ENCODE measurements at places on chromosomes 11 and 22. TPM values are rescaled to one million over a fixed set of nuclear protein-coding genes. Genes with fewer than 3 reads are reported as not detected.

DBX1 gene
- not detected for total RNA-seq

KIF18A gene
- total RNA-seq, result 27.5 TPM

LYVE1 gene
- not detected for total RNA-seq

ACER3 gene
- 8.3 TPM for total RNA-seq

TST gene
- 30.8 TPM for total RNA-seq

CBLIF gene
- total RNA-seq, result not detected

SLC22A8 gene
- not detected for total RNA-seq

SGSM1 gene
- total RNA-seq, result not detected

FSHB gene
- total RNA-seq, result not detected

KDM4E gene
- not detected for total RNA-seq

SCARF2 gene
- 9.5 TPM for total RNA-seq

MAJIN gene
- total RNA-seq, result not detected

PGA5 gene
- not detected for total RNA-seq

TRIM21 gene
- total RNA-seq, result 5.4 TPM

RPUSD4 gene
- total RNA-seq, result 30.4 TPM

C22orf31 gene
- not detected for total RNA-seq

MYEOV gene
- total RNA-seq, result 13.6 TPM

TMEM45B gene
- total RNA-seq, result not detected

CD59 gene
- total RNA-seq, result 312 TPM

PRODH gene
- 0.11 TPM for total RNA-seq

LTO1 gene
- total RNA-seq, result 11.2 TPM

TMEM191B gene
- 27.4 TPM for total RNA-seq

CHRM1 gene
- total RNA-seq, result not detected

EHF gene
- total RNA-seq, result 1.1 TPM

TREH gene
- total RNA-seq, result not detected

MYOD1 gene
- total RNA-seq, result not detected

TIGD3 gene
- total RNA-seq, result 0.42 TPM

LRRN4CL gene
- total RNA-seq, result 0.98 TPM

ZFTA gene
- 14.0 TPM for total RNA-seq

VSIG10L2 gene
- not detected for total RNA-seq

PTGDR2 gene
- total RNA-seq, result 0.06 TPM

MRGPRF gene
- not detected for total RNA-seq

CCDC15 gene
- total RNA-seq, result 5.8 TPM

GNAZ gene
- 7.7 TPM for total RNA-seq

SLC5A12 gene
- not detected for total RNA-seq

APOL5 gene
- total RNA-seq, result 0.69 TPM

UBQLNL gene
- total RNA-seq, result not detected

GTF2H1 gene
- total RNA-seq, result 70.4 TPM

TNNT3 gene
- not detected for total RNA-seq

C11orf91 gene
- not detected for total RNA-seq
